ENCODE measurements at places on chromosomes 7 and 10.

- peak; percentile 24 for DNase-seq
These were observed 53.5 kb downstream of the NRF1 start for GRCh38 chr7:129665013-129665401.

- DNase-seq: peak; percentile 57
These were observed 335.4 kb upstream of the MEOX2 start for GRCh38 chr7:16021851-16022250.

DNA sequence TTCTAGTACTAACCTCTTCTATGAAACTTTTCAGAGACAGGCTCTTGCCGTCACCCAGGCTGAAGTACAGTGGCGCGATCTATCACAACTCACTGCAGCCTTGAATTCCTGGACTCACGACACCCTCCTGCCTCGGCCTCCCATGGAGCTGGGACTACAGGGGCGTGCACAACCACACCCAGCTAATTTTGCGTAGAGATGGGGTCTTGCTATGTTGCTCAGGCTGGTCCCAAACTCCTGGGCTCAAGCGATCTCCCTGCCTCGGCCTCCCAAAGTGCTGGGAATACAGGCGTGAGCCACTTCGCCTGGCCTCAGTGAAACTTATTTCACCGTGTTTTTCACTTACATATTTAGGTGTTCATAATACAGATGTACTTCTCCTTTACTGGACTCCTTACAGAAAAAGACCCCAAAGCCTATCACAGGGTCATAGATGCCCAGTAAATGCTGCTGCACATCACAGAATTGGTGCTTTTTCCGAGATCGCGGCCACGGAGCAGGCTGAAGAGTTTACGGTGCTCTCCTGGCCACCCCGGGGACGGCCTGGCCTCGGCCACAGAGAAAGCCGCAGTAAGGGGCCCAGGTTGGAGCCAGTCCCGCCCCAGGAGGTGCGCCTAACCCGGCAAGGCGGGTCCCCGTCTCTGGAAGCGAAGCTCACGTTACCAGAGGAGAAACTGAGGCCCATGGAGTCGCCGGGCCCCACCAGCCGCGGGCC, 595 bp downstream of the TBL2 start:
- peak; percentile 35 for DNase-seq

DNA sequence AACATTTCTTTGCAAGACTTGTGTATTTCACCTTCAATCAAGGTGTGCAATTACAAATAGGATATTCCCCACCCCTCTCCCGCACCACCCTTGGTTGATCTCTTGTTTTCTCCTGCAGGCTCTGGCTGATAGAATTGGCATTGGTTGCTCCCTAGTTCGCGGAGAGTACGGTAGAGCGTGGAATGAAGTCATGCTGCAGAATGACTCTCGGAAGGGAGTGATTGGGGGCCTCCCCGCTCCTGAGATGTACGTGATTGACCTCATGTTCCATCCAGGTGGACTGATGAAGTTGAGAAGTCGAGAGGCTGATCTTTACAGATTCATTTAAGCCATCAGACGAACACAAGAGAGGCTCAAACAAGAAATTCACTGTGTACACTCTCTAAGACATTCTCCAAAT, 58.2 kb upstream of the MSRB2 start:
- DNase-seq: no peak

- DNase-seq: no peak
These were observed 99.7 kb downstream of the MAPK8 start for GRCh38 chr10:48406204-48406603.

GRCh38 chr10:78436706-78437406, 403.2 kb downstream of the RPS24 start:
- DNase-seq: peak; percentile 60

DNA sequence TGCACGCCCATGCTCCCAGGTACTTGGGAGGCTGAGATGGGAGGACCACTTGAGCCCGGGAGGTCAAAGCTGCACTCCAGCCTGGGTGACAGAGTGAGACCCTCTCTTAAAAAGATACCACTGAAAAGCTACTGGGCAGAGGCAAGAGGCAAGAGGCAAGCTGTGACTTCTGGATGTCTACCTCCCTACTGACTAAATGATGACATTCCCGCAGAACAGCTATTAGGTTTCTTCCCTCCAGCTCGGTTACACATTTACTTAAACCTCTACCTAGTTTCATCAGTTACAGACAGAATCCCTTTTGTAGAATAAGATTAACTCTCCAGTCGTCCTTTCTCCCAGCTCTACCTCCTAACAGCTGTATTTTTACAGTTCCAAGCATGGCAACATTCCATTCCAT, 21.2 kb downstream of the RHEB start:
- DNase-seq: no peak

GRCh38 chr7:128814499-128814898, 15.7 kb upstream of the FLNC start:
- DNase-seq: peak; percentile 69

GRCh38 chr10:29681676-29682448, 47.1 kb upstream of the SVIL start:
- DNase-seq: no peak

DNA sequence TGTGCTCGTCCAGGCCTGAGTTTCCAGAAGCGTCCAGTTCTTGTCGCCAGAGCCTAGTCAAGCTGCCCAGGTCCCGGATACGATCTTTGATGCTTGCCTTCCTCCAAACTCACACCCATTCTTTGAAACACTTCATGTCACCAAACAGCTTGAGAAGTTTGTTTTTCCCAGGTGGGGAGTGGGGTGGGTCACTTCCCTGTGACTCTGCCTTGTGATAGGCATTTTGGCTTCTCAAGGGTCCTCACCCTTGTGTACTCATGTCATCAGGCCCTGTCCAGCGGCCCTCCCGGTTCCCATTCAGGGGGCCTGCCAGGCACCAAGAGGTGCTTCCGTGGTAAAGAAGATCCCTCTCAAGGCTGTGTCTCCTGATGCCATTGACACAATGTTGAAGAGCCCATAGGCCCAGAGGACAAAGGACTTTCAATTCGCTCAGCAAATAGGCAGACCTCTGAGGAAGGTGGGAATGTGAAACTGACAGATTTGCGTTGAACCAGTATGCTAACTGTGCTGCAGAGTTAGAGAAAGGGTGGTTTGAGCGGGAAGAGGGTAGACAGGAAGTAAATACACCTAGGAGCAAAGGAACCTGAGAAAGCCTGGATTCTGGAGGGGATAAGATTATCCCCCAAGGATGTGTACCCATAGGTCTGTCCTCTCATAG, 24.7 kb upstream of the SFTPA1 start:
- DNase-seq: no peak

GRCh38 chr10:91694170-91694794, 61.4 kb upstream of the PPP1R3C start:
- DNase-seq: no peak
